Activated naive CD4-positive, alpha-beta T cell treated with anti-CD3 and anti-CD28 coated beads, Interleukin-2, amount 10 ng/mL, durations not matched to agents 5 hours and 36 hours (primary cell): ENCODE measurements at places on chromosomes 6 and 20. TPM values are rescaled to one million over a fixed set of nuclear protein-coding genes. Genes with fewer than 3 reads are reported as not detected.

TMEM244 gene
- not detected for total RNA-seq

KCNQ5 gene
- 6.2 TPM for total RNA-seq

ZC3H12D gene
- total RNA-seq: 15.2 TPM

ACAT2 gene
- 83.3 TPM for total RNA-seq

TCF21 gene
- total RNA-seq: not detected

CD93 gene
- total RNA-seq: 0.30 TPM

TBC1D20 gene
- 35.9 TPM for total RNA-seq

CHRNA4 gene
- not detected for total RNA-seq

SLC32A1 gene
- total RNA-seq: not detected

DEFB125 gene
- not detected for total RNA-seq

LY6G6D gene
- total RNA-seq: not detected

ELMO2 gene
- 72.5 TPM for total RNA-seq

HLA-DOB gene
- 2.2 TPM for total RNA-seq

SPATS1 gene
- not detected for total RNA-seq

GDAP1L1 gene
- not detected for total RNA-seq

CST5 gene
- not detected for total RNA-seq

PRSS16 gene
- total RNA-seq: 1.1 TPM

ANGPT4 gene
- not detected for total RNA-seq

ZBP1 gene
- total RNA-seq: 11.7 TPM

HLA-DQB1 gene
- 45.0 TPM for total RNA-seq

TSBP1 gene
- not detected for total RNA-seq

PACRG gene
- total RNA-seq: not detected

PPP1R14C gene
- not detected for total RNA-seq

CD83 gene
- 5.8 TPM for total RNA-seq

PKIB gene
- total RNA-seq: 0.28 TPM

KCNK16 gene
- total RNA-seq: not detected

OCSTAMP gene
- total RNA-seq: 1.0 TPM

SLC52A3 gene
- total RNA-seq: not detected

GJA10 gene
- 0.25 TPM for total RNA-seq

NINL gene
- total RNA-seq: 2.9 TPM

HLA-DMB gene
- total RNA-seq: 9.6 TPM

OTOR gene
- total RNA-seq: not detected

CLPSL1 gene
- total RNA-seq: not detected

SMOC2 gene
- not detected for total RNA-seq

TRIM38 gene
- total RNA-seq: 24.0 TPM

CST2 gene
- total RNA-seq: not detected

ASXL1 gene
- total RNA-seq: 113 TPM

MUCL3 gene
- total RNA-seq: not detected

PCNA gene
- 354 TPM for total RNA-seq

KHDC1 gene
- total RNA-seq: 2.1 TPM

SLC17A3 gene
- total RNA-seq: 0.18 TPM

TTI1 gene
- total RNA-seq: 24.8 TPM

RBBP9 gene
- total RNA-seq: 14.6 TPM

EDN3 gene
- total RNA-seq: not detected

MLN gene
- total RNA-seq: not detected

NPEPL1 gene
- 42.8 TPM for total RNA-seq

PDE10A gene
- total RNA-seq: not detected

PBOV1 gene
- total RNA-seq: not detected

SLC26A8 gene
- not detected for total RNA-seq

BMP2 gene
- total RNA-seq: not detected

THBS2 gene
- not detected for total RNA-seq

PRDM13 gene
- total RNA-seq: not detected

PM20D2 gene
- 14.7 TPM for total RNA-seq

TASP1 gene
- 11.1 TPM for total RNA-seq
